Kidney epithelial cell (primary cell): ENCODE measurements at places on chromosomes 12 and 14.

- DNase-seq, result no peak
Observed at GRCh38 chr14:101836135-101836534, 74.6 kb downstream of the PPP2R5C start.

- no peak for DNase-seq
Observed at GRCh38 chr12:130396667-130397066, 59.0 kb downstream of the PIWIL1 start.

- no peak for DNase-seq
Observed at GRCh38 chr12:45462506-45462905, 246.6 kb downstream of the ANO6 start.

- no peak for DNase-seq
Observed at GRCh38 chr12:1791104-1791841, 29.1 kb upstream of the LRTM2 start.

DNA sequence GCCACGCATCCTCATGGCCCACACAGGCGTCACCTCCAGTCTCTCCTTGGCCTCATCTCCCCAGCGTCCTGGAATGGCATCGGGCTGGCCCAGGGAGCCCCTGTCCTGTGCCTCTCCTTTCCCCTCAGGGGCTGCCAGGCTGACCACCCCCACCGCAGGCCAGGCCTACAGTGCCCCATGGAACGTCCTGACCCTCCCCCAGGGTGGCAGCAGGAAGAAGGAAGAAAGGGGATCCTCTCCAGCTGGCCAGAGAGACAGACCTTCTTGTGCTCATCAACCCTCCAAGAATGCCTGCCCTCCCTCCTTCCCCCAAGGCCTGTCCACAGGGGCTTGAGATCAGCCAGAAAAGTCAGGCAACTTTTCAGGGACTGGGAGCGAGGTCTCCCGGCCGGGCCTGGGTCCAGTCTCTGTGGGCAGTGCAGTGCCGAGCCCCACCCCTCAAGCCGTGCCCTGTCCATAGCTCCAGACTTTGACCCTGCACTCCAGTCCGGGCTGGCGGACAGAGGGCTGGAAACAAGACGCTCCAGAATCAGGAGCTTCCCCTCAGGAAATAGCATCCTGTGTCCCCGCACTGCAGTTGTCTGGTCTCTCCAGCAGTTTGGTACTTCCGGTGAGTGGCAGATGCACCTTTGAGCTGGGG is at the start of gene DAO:
Gene DAO, plus strand, starts transcription at position 478 of the 640 bp plus-strand sequence. CDS start 4,915 bp downstream, outside the sequence.
- DNase-seq, result no peak

- no peak for DNase-seq
Observed at GRCh38 chr14:95663226-95663797, 22.9 kb upstream of the TCL1B start.

- DNase-seq, result no peak
Observed at GRCh38 chr12:98873776-98874175, 228.7 kb downstream of the APAF1 start.
